ENCODE measurements at places on chromosomes 7 and 10.

- DNase-seq = no peak
Measured at GRCh38 chr7:137771273-137771672, 75.5 kb downstream of the DGKI start.

DNA sequence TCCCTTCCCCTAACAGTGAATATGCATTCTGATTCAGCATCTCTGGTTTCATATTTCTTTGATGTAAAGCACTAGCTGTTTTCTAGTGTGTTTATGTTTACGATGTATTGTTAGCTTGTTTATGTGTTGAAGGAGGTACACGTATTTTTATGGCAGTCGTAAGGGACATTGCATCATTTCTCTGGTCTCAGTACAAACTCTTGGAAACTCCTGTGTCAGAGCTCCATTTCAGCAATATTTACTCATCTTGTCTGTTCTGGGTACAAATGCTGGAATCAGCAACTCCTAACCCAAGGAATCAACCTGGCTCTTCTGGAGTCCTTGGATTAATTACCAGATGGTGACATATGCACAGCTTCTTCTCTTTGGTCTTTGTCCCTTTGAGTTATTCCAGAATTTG lies 270.0 kb upstream of the PLXDC2 start:
- DNase-seq = no peak

DNA sequence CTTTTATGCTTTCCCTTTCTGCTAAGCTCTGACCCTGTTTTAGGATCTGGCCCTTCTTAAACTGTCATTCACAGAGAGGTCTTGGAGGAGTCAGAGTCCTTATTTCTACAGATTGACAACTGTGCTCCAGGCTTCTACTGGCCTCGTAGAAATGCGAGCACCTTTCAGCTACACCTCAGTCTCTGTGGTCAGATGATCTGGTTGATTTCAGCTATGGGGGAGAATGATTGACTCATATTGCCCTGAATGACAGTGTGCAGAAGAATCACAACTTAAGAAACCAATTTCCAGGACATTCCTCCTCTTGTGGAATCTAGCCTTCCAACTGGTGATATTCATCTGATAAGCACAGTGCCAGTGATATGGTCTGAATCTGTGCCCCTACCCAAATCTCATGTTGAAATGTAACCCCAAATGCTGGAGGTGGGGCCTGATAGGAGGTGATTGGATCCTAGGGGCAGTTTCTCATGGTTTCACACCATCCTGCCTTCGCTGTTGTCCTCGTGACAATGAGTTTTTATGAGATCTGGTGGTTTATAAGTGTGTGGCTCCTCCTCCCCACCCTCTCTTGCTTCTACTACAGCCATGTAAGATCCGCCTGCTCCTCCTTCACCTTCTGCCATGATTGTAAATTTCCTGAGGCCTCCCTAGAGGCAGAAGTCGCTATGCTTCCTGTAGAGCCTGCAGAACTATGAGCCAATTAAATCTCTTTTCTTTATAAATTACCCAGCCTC lies 14.0 kb upstream of the CYP3A7 start:
- DNase-seq = no peak

DNA sequence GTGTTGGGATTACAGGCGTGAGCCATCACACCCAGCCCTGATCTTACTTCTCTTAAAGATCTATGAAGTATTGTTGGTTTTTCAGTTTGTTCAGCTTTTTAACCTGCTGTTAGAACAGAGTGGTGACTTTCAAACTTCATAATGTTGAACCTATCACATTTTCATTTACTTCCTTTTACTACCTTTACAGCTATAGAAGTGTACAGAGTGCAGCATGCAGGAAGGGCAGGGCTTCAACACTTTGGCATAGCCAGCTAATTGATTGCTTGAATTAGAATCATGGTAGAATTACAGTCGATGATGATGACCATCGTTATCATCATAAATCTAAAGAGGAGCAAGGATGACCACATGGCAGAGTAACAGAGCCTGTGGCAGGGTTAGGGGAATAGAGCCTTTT lies 55.5 kb downstream of the AOAH start:
- DNase-seq = no peak
